Neural crest cell (in vitro differentiated cells): ENCODE measurements at places on chromosomes 2 and 18. TPM values are rescaled to one million over a fixed set of nuclear protein-coding genes. Genes with fewer than 3 reads are reported as not detected.

The GCG gene
- 0.27 TPM in 1 of 2 replicates, not detected in the other for total RNA-seq

The PAIP2B gene
- 6.5 and 7.4 TPM in 2 replicates for total RNA-seq

The ABHD1 gene
- total RNA-seq, result 0.47 and 0.82 TPM in 2 replicates

The IL36A gene
- not detected in 2 replicates for total RNA-seq

The CAVIN2 gene
- not detected in 2 replicates for total RNA-seq

The EFHD1 gene
- 4.1 and 4.7 TPM in 2 replicates for total RNA-seq

The CFAP210 gene
- total RNA-seq, result 1.0 and 2.3 TPM in 2 replicates

The ANKRD30B gene
- not detected in 2 replicates for total RNA-seq

The ACOXL gene
- not detected in 2 replicates for total RNA-seq

The ELOA2 gene
- not detected in 2 replicates for total RNA-seq

The DTNA gene
- 11.3 and 13.3 TPM in 2 replicates for total RNA-seq

- no peak for DNase-seq
Observed at GRCh38 chr2:106339609-106340008, 128.6 kb downstream of the RGPD3 start.

- DNase-seq, result no peak
Observed at GRCh38 chr2:192465141-192465540, 270.4 kb upstream of the TMEFF2 start.

- no peak for DNase-seq
Observed at GRCh38 chr18:79042276-79042675, 26.9 kb upstream of the ATP9B start.

DNA sequence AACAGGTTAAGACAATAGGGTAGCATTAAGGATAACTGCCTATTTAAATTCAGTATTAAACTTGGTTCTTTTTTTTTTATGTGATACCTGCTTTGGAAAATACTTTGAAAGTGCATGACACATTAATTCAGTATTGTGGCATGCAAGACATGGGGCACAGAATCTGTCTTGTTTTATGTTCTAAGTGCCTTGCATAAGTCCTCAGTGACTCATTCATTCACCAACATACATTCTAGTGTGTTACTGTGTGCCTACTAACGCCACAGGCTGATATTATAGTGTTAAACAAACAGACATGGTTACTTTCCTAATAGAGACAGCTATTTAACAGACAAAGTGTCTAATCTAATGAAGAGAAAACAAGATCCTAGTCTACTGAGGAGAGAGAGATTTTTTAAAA is 91.7 kb downstream of the GCA start:
- DNase-seq, result no peak

DNA sequence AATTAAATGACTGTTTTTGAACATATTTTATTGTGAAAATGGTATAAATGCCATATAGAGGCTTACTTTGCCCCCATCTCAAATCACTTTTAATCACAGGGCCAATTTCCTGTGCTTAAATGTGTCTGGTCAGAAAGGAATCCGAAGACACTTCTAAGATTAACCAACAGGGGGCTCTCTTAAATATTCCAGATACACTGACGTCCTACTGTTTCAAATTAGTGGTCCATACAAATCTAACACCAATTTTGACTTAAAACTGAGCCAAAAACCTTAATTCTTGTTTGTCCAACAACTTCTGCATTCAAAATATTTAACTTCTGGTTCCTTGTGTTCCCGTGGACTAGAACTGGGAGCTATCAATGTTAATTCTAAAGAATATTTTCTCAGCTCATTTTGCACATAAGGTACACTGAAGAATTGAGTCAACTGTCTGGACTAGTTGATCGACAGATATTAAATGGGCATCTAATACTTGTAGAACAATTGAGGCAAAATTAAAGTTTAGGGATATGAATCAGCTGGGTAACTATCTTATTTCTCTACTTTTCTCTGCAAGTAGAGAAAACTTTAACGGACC is 557.5 kb downstream of the ARHGAP15 start:
- no peak for DNase-seq

DNA sequence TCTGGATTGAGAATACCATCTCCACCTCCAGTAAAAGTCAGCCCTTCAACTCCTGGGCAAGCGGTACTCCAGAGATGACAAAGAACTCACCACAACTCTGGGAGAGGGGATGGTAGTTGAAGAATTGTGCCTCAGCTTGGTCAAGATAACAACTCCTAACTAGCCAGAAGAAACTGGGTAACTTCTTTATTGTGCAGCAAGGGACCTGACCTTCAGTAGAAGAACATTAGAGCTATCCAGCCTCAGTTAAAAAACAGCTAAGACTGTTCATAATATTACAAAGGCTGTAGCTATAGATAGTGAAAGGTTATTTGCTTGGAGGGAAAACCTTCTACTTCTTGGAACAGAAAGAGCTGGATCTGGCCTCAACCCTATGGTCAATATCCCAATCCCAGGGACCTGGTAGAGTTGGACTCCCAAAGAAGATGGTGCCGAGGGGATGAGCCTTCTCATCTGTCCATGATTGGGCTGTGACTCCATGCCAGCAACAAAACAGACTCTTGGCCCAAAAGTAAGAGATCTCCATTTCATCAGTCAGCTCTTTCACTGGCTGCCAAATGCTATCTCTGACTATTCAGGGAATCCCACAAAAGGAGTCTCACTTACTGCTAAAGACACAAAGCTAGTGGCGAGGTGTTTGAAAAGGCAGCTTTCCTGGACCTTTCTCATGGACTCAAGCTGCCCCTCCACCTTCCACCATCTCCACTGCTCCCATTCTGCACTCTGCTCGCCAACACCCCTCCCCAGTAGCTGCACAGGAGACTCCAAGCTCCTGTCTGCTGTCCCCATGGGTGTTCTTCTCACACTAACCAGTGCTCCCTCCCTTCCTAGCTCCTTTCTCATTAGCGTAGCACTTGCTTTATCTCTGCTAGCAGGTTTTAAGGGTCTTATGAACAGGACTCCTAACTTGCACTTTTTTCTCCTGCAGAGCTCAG is 145.8 kb downstream of the CAPN13 start:
- no peak for DNase-seq

DNA sequence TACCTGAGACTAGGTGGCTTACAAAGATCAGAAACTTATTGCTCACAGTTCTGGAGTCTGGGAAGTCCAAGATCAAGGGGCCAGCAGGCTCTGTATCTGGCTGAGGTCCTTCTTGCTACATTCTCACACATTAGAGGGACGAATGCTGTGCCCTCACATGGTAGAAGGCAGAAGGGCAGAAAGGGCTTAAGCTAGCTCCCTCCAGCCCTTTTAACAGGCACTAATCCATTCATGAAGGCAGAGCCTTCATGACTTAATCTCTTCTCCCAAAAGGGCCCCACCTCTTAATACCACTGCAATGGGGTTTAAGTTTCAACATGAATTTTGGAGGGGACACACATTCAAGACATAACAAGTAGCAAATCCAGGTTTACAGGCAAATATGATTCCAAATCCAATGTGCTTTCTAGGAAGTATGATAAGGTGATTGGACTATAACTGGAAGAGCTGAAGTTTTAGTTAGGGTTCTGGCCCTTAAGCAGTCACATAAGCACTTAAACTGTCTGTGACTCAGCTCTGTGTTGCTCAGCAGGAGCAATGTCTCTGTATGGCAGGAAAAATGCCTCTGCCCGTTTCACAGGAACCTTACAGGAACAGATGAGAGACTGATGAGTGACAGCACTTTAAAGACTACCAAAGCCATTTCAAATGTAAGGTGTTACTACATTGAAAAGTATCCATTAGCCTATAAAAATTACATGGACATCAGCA is 119.6 kb upstream of the PTPRM start:
- DNase-seq, result no peak

DNA sequence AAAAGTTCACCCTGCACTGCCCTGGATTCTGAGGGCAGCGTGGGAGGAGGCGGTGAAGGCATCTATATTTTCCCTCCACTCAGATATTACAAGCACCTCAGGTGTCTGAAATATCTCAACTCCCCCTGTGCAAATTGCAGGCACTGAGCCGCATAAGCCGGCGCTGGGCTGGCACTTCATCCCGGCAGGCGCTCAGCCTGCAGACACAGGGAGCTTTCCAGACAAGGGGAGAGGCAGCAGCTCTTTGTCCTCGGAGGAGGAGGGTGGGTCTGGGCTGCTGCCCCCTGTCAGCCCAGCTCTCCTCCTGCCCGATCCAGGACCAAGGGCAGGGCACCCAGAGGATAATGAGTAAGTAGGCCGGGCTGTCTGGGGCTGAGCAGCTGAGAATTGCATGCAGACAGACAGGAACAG is 189.3 kb upstream of the MYT1L start:
- no peak for DNase-seq

DNA sequence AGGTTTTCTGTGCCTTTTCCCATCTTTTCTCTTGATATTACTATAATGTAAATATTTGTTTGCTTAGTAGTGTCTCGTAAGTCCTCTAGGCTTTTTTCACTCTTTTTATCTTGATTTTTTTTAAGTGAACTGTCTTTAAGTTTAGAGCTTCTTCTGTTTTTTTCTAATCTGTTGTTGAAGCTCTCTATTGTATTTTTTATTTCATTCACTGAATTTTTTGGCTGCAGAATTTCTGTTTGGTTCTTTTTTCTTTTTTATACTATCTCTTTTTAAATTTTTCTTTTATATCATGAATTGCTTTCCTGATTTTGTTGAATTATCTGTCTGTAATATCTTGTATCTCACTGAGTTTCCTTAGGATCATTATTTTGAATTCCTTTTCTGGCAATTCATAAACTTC is 331.8 kb upstream of the RBMS1 start:
- DNase-seq, result no peak

GRCh38 chr2:69723791-69724190 is 18.1 kb upstream of the ANXA4 start:
- DNase-seq, result no peak

GRCh38 chr18:36386150-36386920 is 88.8 kb downstream of the FHOD3 start:
- DNase-seq, result no peak

DNA sequence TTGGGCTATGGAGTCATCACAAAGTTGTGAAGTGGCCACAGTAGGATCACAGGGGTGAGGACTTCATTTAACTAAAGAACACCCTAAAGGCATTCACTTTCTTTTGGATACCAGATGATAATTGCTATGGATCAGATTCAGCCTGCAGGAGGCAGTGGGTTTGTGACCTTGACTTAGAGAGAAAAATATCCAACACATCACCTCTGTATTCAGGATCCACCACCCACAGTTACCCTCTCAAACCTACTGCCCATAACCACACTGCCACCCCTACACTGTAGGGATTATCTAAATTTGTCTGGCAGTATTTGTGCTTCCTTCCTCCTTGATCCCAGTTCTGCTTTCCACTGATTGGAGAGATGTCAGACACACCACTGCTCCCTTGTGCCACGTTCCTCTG is 269.4 kb downstream of the MYCN start:
- no peak for DNase-seq
